ENCODE measurements at places on chromosomes 3 and 15. TPM values are rescaled to one million over a fixed set of nuclear protein-coding genes. Genes with fewer than 3 reads are reported as not detected.

The PPIB gene
- total RNA-seq = 229 TPM

The SLC25A36 gene
- total RNA-seq = 232 TPM

The TEX55 gene
- total RNA-seq = not detected

The CCR1 gene
- total RNA-seq = 4.3 TPM

The ACTR8 gene
- total RNA-seq = 37.5 TPM

The C3orf20 gene
- total RNA-seq = 0.18 TPM

The ROPN1 gene
- not detected for total RNA-seq

The COLQ gene
- total RNA-seq = 10.6 TPM

The ZNF280D gene
- 48.9 TPM for total RNA-seq

The WNT5A gene
- 84.9 TPM for total RNA-seq

The CLEC3B gene
- 64.5 TPM for total RNA-seq

The TJP1 gene
- total RNA-seq = 141 TPM

The CLDN18 gene
- 0.29 TPM for total RNA-seq

The ZNF770 gene
- 53.5 TPM for total RNA-seq

Data from metanephros (tissue), 2 donors.